ENCODE measurements at places on chromosomes 2 and 18.

DNA sequence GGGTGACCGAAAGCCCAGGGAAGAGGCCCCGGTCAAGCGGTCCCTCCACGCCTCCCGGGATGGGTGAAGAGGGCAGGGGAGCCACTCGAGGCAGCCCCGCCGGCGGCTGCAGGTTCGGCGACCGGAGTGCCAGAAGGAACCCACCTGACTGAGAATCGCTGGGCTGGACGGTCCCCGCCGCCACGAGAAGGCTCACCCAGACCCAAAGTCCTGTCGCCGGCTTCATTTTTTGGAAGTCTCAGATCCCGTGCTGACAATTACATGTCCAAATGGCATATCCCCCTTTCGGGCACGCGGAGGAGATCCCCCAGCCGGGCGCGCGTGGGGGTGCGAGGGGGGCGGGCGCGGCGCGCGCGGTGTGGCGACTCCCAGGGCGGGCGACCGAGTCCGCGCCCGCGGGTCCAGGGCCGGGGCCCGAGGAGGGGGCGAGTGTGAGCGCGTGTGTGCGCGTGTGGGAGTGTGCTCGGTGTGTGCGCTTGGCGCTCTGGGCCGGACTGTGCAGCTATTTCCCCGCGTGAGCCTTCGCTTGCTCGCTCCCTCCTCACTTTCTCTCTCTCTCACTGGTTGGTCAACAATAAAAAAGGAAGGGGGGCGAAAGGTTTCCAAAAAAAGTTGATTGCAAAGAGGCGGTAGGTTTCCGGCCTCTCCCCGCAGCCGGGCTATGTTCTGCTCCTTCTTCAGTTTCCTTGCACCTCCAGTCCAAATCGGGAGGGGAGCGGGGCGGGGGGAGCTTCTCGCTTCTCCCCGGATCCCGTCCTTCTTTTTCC is at the start of gene ERBB4:
TSS of gene ERBB4 (minus strand) at position 498 of the 767 bp plus-strand sequence. CDS start at position 226, 272 bp downstream.
- DNase-seq, result no peak

- no peak for DNase-seq
Observed at GRCh38 chr18:80200171-80200931, 47.0 kb downstream of the PARD6G start.

- no peak for DNase-seq
Observed at GRCh38 chr2:215826838-215827441, 186.4 kb downstream of the MREG start.

DNA sequence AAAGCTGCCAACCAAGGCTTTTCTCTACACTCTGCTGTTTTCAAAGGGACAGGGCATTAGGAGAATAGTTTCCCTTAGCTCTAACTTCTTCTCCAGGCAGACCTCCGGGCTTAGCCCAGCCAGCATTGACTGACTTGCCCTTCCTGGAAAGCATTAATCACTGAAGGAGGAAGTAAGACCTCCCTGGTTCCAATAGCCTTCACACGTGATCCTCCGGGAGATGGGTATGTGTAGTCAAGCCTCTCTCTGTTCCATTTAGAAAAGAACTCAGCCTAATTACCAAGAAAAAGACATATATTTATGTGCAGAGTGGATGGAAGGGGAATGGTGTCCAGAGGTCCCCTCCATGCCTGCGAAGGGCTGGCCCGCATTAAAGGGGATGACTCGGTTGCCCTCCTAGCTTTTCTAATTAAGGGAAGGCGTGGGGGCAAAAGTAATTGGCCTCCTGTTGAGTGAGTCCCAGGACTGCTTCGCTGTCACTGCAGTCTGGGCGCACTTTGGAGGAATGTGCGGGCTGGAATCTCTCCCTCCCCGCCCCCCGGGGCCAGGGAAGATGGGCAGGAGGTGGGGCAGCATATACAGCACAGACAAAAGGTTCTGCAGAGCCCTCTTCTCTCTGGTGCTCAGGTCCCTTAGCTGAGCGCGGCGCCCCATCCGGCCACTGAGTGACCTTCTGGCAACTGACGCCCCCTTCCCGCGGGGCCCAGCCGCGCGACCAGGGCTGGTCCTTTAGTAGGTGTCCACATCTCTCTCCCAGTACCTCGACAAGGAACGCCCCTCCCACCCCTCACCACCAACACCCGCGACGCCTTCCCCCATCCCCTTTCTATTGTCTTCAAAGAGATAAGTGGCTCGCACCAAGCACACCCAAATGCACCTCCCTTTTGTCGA is 686.0 kb downstream of the NRXN1 start:
- DNase-seq, result no peak

GRCh38 chr2:230129343-230129742 is 60.6 kb upstream of the SLC16A14 start:
- no peak for DNase-seq

DNA sequence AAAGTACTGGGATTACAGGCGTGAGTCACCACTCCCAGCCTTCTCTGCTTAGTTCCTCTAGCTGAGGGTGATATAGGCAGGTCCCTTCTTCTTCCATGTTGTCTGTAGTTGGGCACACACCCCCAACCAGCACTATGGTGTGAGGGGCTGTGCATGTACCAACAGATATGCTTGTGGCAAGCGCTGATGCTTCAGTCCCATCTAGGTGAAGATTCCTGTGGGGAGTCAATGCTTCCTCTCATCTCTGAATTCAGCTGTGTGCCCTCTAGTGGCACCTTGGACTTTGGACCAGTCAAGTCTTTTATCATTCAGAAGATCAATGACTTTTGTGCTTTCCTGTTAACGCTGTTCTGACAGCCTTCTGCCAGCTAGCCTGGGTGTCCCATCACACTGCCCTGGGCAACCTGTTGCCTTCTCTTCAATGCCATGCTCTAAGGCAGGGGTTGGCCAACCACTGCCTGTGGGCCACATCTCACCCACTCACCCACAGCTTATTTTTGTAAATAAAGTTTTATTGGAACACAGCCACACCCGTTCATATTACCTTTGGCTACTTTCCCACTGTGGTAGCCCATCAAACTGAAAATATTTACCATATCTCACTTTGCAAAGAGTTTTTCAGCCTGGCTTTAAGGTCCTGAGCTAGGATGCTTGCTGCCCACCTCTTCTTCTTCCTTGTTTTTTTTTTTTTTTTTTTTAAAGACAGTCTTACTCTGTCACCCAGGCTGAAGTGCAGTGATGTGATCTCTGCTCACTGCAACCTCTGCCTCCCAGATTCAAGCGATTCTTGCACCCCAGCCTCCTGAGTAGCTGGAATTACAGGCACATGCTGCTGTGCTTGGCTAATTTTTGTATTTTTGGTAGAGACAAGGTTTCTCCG is 51.0 kb downstream of the NPAS2 start:
- DNase-seq, result no peak

DNA sequence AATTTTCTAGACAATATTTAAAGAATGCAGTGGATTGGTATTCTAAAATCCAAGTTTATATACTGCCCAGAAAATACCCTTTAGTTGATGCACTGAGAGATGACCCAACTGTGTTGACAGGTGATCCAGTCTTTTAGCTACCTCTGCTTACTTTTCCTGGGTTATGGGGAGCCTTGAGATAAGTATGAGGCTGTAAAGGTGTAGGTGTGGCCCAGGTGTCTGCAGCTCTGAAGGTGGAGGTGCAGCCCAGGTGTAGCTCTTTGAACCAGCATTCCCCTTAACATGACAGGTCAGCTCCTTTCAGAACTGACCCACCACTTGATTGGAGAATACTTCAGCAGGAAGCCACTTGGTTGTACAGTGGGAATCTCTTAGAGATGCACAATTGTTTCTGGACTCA is 62.3 kb upstream of the ACSL3 start:
- DNase-seq, result no peak

- no peak for DNase-seq
Observed at GRCh38 chr2:98472132-98472650, 27.5 kb downstream of the INPP4A start.
